Umbilical cord (tissue), 2 donors: ENCODE measurements at places on chromosomes 2 and 18. TPM values are rescaled to one million over a fixed set of nuclear protein-coding genes. Genes with fewer than 3 reads are reported as not detected.

The AQP4 gene
- total RNA-seq: 5.1 TPM

The ELMOD3 gene
- total RNA-seq: 27.0 TPM

The PDE11A gene
- 0.72 TPM for total RNA-seq

The DNAH7 gene
- total RNA-seq: 4.8 TPM

The GAL3ST2 gene
- 2.2 TPM for total RNA-seq

DNA sequence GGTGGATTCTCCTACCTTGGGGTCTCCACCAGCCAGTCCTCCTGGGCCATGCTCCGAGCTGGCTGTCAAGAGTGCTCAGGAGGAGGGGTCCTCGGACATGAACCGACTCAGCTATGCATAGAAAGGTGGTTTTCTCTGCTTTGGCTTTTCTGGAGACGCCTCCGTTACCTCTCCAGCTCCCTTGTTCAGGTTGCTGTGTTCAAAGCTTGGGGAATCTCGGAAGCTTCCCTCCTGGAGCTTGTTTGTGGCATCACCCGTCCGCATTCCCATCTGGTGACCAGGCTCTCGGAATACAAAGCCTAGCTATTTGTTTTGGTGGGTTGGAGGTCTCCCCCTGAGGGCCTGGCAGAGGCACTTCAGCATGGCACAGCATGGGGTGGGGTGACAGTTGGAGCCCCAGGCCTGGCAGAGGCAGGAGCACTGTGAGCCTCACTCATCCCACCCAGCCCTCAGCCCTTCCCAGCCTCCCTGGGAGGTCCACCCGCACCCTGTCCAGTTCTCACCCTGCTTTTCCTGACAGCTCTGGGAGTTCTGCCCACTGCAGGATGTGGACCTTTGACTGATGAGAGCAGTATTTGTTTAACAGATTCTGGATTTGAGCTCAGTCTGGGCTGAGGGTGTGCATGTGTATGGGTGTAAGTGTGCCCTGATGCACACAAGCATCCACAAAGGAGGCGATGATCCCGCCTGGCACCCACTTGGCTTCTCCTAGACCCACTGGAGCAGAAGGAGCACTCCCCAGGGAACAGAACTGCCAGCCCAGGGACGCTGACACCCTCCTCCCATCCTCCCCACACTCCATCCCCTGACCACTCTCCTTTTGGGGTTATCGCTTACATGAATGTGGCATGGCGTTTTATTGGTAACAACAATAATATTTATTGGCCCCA is 107.3 kb upstream of the HS6ST1 start:
- no peak for DNase-seq

GRCh38 chr2:64234150-64234549 is 89.9 kb upstream of the PELI1 start:
- DNase-seq: no peak

DNA sequence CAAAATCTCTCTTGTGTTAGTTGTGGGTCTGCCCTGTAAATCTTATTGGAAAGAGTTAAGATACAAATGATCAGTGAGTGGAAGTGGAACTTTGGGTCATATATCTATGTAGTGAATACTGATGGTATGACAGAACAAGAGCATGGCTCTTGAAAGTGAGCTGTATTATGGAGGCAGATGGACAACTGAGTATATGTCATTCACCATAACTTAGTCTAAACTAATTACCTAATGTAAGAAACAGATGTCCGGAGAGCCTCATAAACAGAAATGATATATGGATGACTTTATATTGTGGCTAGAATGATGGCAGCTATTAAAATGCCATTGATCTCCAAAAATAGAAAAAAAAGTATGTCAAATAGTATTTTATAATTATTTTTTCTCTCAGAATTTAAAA is 72.4 kb downstream of the FASTKD2 start:
- no peak for DNase-seq

- no peak for DNase-seq
Observed at GRCh38 chr2:55772109-55772980, 78.7 kb upstream of the PNPT1 start.

DNA sequence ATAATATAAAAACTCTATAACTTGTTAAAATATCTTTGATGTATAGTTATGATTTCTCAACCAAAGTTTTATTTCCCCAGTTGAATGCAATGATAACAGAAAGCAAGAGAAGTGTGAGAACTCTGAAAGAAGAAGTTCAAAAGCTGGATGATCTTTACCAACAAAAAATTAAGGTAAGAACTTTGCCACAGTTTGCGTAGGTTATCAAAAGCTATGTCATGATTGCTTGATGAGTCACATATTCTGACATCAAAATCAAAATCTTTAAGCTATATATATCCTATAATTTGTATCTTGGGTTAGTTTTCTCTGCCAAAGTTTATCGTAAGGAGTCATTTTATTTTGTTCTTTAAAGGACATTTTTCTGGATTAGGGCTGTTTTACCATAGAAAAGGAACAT is 35.0 kb downstream of the NDC80 start:
- DNase-seq: no peak

DNA sequence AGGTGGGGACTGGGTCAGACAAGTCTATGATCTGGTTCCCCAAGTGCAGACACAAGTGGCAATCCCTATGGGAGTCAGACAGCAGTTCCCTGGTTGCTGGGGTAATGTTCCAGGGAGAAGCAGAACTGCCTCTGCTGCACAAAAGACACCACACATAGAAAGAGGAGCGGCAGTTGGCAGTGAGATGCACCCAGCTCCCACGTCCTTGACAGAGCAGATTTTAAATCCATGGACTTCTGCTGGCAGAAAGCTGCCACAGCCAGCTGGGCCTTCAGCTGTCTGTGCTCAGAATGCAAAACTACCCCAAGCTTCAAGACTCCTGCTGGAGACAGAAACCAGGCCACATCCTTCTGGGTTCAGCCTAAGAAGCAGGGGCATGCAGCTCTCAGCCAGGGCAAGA is 147.2 kb downstream of the ETAA1 start:
- DNase-seq: no peak

DNA sequence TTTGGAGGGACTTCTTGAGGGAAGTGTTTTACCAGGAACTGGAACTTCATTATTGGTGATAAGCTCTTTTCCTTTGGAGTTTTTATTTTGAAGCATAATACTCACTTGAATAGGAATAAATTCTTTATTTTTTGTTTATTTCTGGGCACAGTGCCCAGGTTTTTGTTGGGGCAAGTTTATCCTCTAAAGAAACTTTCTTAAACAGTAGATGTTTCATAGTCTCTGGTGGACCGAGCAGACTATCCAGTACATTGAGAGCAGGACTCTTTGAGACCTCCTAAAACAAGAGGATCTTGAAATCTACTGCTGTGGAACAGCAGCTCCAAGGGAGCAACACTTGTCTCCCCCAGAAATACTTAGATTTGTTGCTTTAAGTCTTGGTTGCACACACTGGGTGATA is 109.4 kb downstream of the PARD3B start:
- no peak for DNase-seq

- no peak for DNase-seq
Observed at GRCh38 chr18:79975985-79976680, 11.7 kb downstream of the HSBP1L1 start.

DNA sequence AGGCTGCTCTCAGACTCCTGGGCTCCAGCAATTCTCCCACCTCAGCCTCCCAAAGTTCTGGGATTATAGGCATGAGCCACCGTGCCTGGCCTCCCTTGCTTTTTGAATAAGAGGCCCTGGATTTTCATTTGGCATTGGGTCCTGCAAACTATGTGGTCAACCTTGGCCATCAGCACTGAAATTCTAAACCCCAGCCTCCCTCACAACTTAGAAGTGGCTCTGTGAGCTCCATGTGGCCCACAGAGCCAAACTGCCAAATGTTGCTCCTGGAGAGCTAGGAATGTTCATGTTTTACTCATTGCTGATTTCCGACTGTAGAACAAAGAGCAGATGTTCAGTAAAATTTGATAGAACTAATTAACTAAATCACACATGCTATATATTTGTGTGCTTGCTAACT is 210.6 kb upstream of the AGAP1 start:
- DNase-seq: no peak

DNA sequence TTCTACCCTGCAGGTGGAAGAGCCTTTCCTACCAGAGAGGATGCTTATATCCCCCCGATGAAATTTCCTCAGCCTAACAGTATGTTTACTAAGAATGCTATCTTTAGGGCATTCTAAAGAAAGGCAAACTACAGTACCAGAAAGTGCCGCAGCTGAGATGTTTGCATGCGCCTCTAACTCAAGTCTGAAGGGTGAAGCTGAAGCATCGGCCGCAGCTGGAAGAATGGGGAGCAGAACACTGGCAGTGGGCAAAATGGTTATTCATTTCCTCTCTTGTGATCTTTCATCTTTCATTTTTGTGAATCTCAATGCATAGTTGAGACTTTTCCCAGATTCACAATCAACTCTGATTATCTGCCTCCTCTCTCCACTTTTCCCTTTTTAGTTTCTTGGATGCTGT is 648.2 kb upstream of the ZEB2 start:
- peak; percentile 83 for DNase-seq

- DNase-seq: no peak
Observed at GRCh38 chr2:44429034-44429433, 67.3 kb downstream of the CAMKMT start.

DNA sequence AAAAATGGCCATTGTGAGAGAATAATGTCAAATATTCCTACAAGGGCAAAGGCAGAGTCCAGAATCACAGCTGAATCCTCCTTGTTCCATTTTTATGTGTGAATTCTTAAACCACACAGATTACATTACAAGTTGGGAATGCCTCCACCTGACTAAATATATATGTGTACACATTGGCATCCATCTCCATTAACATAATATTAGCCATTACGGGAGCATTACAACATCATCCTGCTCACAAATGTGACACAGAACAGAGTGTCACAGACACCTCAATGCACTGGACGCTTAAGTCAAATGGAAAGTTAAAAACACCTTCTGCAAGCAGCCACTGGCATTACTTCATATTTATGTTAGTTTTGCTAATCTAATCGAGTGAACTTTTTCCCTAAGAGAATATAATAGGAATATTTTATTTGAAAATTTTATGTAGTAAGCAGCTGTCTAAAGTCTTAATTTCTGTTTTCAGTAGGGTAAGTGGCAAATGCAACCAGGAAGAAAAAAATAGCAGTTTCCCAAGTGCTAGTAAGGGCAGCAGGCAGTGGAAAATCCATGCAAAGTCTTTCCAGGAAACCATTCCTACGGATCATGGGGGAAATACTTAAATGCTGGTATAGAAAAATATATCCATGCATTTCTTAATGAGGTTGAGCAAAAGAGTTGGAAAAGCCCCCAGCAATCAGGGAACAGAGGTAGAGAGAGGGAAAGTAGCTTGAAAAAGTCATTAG is 255.6 kb downstream of the OSR1 start:
- no peak for DNase-seq

DNA sequence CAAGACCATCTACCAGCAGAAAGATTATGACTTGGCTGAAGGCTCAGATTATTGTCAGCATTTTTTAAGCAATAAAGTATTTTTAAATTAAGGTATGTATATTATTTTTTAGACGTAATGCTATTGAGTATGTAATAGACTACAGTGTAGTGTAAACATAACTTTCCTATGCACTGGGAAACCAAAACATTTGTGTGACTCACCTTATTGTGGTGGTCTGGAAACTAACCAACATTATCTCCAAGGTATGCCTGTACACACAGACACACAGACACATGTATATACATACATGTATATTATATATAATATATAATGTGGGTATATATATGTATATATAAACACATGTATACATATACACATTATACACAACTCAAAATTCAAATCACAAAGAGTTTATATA is 9.1 kb upstream of the TMEFF2 start:
- DNase-seq: no peak

DNA sequence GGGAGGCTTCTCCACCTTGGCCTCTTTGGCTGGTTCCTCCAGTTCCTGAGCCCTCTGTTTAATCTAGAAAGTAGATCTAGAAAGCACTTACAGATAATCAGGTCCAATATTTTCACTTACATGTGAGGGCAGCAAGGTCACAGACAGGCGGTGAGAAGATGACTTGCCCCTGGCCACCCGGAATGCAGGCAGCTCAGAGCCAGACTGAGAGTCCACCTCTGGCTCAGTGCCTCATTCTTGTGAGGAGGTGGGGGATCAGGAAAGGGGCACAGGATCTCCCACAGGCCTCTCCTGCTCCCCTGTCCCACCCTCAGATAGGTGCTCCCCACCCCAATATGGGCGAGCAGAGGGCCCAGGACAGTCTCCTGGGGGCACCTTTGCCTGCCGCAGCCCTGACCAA is 5.8 kb downstream of the WNT6 start:
- DNase-seq: no peak

GRCh38 chr2:121326628-121327027 is 41.6 kb upstream of the TFCP2L1 start:
- no peak for DNase-seq

DNA sequence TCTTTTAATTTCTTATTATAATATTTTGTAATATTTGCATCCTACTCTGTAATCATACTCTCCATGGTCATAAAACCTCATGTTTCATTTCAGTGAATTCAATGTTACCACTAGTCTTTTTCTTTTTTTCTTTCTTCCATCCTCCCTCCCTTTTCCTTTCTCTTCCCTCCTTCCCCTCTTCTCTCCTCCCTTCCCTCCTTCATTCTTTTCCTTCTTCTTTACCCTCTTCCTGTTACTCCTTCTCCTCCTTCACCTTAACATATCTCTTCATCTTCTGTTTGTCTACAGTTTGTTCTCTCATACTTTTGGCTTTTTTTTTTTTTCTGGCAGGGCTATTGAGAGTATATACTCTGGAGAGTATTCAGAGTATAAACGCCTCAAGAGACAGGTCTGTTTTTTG is 491.6 kb upstream of the ID2 start:
- DNase-seq: no peak

DNA sequence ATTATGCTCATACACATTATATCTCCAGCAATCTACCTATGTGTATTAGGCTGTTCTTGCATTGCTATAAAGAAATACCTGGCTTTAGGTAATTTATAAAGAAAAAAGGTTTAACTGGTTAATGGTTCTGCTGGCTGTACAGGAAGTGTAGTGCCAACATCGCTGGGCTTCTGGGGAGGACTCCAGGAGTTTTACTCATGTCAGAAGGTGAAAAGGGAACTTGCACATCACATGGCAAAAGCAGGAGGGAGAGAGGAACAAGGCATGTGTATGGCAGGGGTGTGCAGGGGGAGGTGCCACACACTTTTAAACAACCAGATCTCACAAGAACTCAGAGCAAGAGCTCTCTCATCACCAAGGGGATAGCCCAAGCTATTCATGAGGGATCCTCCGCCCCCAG is 715.4 kb upstream of the ZEB2 start:
- DNase-seq: no peak

DNA sequence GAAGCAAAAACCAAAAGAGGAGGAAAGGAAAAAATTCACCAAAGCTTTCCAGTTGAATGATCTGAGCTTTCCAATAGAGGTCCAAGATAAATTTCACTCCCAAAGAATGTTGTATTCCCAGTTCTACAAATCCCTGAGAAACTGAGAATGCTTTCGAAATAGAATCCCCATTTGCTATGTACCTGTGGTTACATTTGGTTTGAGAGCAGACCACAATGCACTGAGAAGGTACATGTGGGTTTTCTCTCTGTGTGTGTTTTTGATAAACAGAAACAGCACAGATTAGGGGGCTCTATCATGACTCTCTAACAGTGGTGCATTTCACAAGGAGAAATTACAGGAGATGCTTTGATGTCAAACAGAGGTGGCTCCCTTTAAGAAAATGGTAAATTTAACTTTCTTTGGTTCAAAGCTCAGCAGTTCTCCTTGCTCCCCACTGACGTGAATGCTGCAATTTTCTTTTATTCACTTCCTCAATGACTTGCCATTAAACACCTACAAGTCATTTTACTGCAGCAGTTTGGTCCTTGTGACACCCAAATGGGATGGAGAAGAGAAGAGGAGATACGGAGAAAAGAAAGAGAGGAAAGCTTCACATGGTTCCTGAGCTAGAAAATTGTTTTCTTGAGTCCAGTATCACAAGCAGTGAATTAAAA is 108.7 kb downstream of the EPHA4 start:
- no peak for DNase-seq

GRCh38 chr2:95275151-95275515 is 884 bp downstream of the PROM2 start:
- no peak for DNase-seq
